Subcutaneous adipose tissue (tissue), 4 donors: ENCODE measurements at places on chromosomes 4 and X. TPM values are rescaled to one million over a fixed set of nuclear protein-coding genes. Genes with fewer than 3 reads are reported as not detected.

RADX gene
- total RNA-seq, result 3.6 TPM

TBX22 gene
- total RNA-seq, result not detected

COL25A1 gene
- 12.9 TPM for total RNA-seq

GRIA3 gene
- 1.9 TPM for total RNA-seq

DCX gene
- total RNA-seq, result not detected

VEGFD gene
- 2.6 TPM for total RNA-seq

FAM236A gene
- not detected for total RNA-seq

RNF212 gene
- 6.4 TPM for total RNA-seq

FRAS1 gene
- 2.2 TPM for total RNA-seq

TREX2 gene
- 1.1 TPM for total RNA-seq

COPS4 gene
- 71.1 TPM for total RNA-seq

VSIG4 gene
- 434 TPM for total RNA-seq

FGFBP2 gene
- 148 TPM for total RNA-seq

PCYT1B gene
- not detected for total RNA-seq

C1QTNF7 gene
- 12.4 TPM for total RNA-seq

IRS4 gene
- not detected for total RNA-seq
